ENCODE measurements at places on chromosomes 5 and 9. TPM values are rescaled to one million over a fixed set of nuclear protein-coding genes. Genes with fewer than 3 reads are reported as not detected.

Gene CRB2
- total RNA-seq: 0.05 TPM

GRCh38 chr5:11023945-11024344 lies 262.9 kb upstream of the DAP start:
- no peak for DNase-seq

Gene MLANA
- not detected for total RNA-seq

Gene SV2C
- total RNA-seq: 0.60 TPM

Gene TMEM252
- total RNA-seq: not detected

Gene DPH7
- total RNA-seq: 43.4 TPM

DNA sequence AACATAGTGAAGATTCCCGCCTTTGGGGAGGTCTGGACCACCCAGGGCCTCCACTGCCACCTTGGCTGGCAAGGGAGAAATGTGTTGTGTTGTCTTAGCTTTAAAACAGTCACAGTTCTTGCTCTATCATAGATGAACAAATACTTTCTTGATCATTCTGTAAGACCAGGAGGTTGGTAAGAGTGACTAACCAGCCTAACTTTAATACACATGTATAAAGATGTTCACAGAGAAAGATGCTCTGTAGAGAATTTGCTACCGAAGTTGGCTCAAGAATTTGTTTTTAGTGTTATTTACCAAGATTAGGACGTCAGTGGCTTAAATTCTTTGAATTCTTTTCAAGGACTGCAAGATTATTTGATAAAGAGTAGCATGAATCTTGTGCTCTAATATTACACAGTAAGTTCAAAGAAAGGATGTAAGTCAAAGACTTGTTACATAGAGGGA lies 28.4 kb downstream of the GLRX start:
- DNase-seq: no peak

DNA sequence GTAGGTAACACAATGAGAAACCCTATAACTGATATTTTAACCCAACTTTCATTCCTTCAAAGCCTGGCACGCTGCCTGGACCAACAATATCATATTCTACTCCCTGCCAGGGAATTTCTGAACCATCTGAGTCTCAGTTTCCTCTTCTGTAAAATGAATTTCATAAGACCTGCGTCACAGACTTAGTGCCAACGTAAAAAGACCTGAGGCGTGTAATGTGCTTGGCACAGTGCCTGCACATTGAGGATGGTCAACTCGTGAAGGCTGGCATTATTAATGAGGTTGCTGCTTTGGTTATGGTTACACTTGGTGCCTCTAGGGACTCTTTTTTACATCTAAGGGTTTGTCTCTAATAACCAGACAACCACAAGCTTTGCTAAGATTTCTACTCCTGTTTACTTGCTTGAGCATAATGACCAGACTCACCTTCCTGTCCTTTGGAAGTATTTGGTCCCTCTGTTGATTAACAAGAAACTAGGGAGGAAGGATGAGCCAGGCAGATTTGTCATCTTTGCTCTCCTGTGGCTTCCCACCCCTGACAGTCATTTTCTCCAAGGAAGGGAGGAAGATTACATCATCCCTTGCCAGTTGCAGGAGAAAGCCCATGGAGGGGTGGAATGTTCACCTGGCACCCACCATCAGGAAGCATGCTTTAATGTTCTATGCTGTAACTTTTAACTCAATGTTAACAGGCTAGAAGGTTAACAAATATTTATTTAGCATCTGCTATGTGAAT lies 79.0 kb downstream of the PAPPA start:
- no peak for DNase-seq

Gene FAM219A
- total RNA-seq: 22.3 TPM

Gene PDZD2
- 7.8 TPM for total RNA-seq

DNA sequence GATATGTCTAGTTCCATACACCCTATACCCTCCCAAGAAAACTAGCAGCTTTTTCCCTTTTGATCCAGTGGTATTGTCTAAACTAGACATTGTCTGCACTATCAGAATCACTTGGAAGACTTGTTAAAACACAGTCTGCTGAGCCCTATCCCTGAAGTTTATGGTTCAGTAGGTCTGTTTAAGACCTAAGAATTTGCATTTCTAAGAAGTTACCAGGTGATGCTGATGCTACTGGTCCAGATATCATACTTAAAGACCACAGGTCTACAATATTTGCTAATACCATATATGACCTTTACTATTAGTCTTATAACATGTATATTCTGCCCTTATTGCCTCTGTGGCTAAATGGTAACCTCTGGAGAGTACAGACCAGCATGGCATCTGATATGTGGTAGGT lies 23.3 kb downstream of the SKIC3 start:
- DNase-seq: no peak

Gene FGF18
- total RNA-seq: 0.81 TPM

DNA sequence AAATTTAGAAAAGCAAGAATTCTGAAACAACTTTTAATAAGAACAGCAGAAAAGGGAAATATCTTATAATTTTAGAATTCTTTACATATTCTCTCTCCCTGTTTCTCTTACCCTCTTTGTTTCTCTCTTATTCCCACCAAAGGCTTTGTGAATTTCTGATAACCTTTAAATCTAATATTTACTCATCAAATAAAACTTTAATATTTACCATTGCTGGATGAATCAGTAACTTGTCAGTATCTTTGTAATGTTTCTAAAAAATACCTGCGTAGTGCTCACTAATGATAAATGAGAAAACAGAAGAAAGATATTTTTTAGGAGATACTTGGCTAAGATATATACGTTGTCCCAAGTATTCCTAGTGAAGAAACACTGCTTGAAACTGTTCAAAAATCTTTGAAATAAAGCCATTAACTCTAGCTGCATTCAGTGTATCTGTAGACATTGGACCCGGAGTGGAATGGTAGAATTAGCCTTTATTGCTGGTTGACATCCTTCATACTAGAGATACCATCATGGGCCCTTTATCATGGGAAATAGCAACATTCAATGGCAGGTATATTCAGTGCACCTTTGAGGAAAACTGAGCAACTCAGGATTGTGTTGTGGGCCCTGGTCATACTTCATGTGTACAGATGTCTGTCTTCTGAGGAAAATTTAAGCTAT lies 2160.4 kb downstream of the MAT2B start:
- no peak for DNase-seq

DNA sequence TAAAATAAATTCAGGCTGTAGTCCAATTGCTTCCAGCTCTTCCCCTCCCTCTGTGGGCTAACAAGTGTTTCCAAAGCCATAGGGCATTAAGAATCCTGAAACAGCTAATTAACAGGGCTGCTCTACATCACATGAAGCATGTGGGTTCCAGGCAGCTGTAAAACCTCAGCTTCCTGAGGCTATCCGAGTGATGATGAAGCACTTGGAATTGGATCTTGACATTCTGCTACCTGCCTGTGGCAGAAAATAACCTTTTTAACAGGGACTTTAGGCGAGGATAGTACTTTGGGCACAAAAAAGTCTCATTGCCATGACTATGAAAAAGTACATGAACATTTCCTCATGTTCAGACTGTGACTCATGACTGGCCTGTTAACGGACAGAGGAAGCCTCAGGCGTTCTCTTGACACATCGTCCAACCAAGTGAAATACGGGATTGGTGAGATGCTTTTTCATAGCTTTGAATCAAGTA lies 107.2 kb downstream of the PDE4D start:
- no peak for DNase-seq

DNA sequence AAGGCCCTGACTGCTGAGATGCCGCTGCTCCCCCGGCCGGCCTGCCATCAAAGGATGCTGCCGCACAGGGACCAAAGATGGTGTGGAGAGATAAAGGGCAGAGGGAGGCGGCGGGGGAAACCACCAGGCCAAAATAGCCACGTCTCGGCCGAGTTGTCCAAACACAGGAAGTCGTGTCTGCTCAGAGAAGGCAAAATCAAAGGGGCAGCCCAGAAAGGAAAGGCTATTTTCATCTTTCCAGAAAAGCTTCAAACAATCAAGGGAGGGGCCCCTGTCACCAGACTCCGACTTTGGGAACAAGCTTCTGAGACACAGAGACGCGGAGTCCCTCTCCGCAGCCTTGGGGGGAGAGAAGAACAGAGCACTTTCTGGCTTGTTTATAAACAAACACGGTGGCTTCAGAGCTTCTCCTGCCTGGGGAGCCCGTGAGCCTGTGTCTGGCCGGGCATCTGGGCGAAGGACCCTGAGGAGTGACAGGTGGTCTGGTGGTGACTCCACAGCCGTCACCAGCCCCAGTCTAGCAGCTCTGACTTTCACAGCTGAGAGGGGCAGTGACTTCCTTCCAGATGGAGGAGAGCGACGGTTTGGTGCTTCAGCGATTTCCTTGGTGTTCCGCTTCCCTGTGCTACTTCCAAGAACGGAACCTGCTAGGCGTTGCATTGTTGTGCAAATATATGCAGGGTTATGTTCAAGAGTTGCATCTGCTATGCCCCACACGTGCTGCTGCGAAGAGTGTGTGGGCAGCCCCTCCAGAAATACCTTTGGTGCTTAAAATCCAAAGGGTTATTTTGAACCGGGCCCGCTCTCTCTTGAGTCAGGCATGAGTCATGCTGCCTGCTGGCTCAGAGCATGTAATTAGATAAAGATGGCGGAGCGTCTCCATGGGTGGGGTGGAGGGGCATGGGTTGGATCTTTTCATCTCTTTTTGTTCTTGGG lies 24.0 kb downstream of the ADAMTSL2 start:
- DNase-seq: no peak

All from ureter (tissue), 1 donor.